ENCODE measurements at places on chromosomes 11 and 22. TPM values are rescaled to one million over a fixed set of nuclear protein-coding genes. Genes with fewer than 3 reads are reported as not detected.

Gene ST3GAL4
- total RNA-seq, result 33.5 TPM

Gene TRPC6
- 11.6 TPM for total RNA-seq

Gene KRTAP5-9
- not detected for total RNA-seq

Gene LRRC10B
- total RNA-seq, result 0.22 TPM

Gene ACAD8
- total RNA-seq, result 33.5 TPM

Gene NXPE1
- total RNA-seq, result not detected

Gene GDPD4
- not detected for total RNA-seq

Gene ZBTB3
- 15.2 TPM for total RNA-seq

Gene RIMBP3B
- total RNA-seq, result 0.60 TPM

Gene C22orf23
- total RNA-seq, result not detected

Gene CTNND1
- total RNA-seq, result 190 TPM

Gene FOLR3
- total RNA-seq, result not detected

Gene TALDO1
- total RNA-seq, result 91.0 TPM

Gene C11orf65
- total RNA-seq, result 4.2 TPM

Gene LPXN
- total RNA-seq, result 6.3 TPM

Gene ARFGAP3
- 60.7 TPM for total RNA-seq

Gene CLTCL1
- total RNA-seq, result 21.1 TPM

Gene SGSM1
- 3.6 TPM for total RNA-seq

Gene ISX
- not detected for total RNA-seq

Gene TMA7B
- not detected for total RNA-seq

Gene ZP1
- not detected for total RNA-seq

Gene LINC01488
- total RNA-seq, result 0.38 TPM

Gene PTGDR2
- 0.55 TPM for total RNA-seq

Gene PKP3
- total RNA-seq, result 5.5 TPM

Gene AMPD3
- 10.1 TPM for total RNA-seq

Gene TAF10
- total RNA-seq, result 16.2 TPM

Gene SLC6A5
- total RNA-seq, result 0.99 TPM

Gene OR52E8
- not detected for total RNA-seq

Gene KDM4E
- not detected for total RNA-seq

Gene ANKK1
- total RNA-seq, result 0.33 TPM

Gene ETS1
- total RNA-seq, result 41.1 TPM

Gene P2RX3
- 1.3 TPM for total RNA-seq
